ENCODE measurements at places on chromosomes 7 and 10. TPM values are rescaled to one million over a fixed set of nuclear protein-coding genes. Genes with fewer than 3 reads are reported as not detected.

DNA sequence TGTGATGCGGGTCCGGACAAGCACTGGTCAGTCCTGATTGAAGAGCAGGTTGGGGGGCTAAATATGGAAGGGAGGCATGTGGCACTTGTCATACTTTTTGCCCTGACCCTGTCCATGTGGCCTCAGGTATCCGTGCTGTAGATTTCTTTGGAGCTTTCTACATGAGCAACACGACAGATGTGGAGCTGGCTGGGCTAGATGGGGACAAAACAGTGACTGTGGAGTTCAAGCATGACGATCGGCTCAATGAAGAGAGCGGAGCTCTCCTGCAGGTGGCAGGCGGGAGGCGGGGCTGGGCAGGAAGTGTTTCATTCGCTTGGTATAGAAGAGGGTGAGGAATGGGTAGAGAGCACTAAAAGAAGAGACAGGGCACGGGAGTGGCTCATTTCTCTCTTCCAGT lies 13.0 kb upstream of the CHCHD1 start:
- peaks cover 36% of the 10 kb centered on the region for H3K4me1 ChIP-seq
- peaks cover 48% of the 10 kb centered on the region for H3K36me3 ChIP-seq
- peak overlapping the region; percentile 50 for H3K27ac ChIP-seq
- peak; percentile 68 for DNase-seq
- no peak overlapping the region for H3K4me3 ChIP-seq
- no peaks in the 10 kb centered on the region for H3K27me3 ChIP-seq

DNA sequence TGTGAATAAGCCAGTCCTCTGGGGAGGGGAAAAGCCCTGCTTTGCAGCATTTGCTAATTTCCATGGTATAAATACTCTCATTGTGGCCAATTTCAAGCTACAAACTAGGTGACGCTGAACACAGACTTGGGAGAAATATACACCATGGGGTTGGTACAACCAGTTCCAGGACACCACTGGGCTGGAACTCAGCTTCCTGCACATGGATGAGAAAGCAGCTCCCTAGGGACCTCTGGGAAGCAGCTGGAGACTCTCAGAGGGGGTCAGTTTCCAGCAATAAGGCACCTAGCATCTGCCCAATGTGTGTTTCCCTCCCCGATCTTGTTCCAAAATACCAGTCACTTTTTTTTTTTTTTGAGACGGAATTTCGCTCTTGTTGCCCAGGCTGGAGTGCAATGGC lies 56.8 kb upstream of the WDR11 start:
- no peak for DNase-seq
- H3K4me1 ChIP-seq: no peaks in the 10 kb centered on the region
- H3K27ac ChIP-seq: no peak overlapping the region
- H3K4me3 ChIP-seq: no peak overlapping the region
- no peaks in the 10 kb centered on the region for H3K36me3 ChIP-seq
- no peaks in the 10 kb centered on the region for H3K27me3 ChIP-seq

The KCND2 gene
- polyA plus RNA-seq: not detected

The SVIL gene
- 18.9 TPM for polyA plus RNA-seq

- no peak for DNase-seq
- peaks cover 19% of the 10 kb centered on the region for H3K36me3 ChIP-seq
- H3K4me3 ChIP-seq: peak overlapping the region; percentile 52
- H3K4me1 ChIP-seq: peaks cover 29% of the 10 kb centered on the region
- H3K27me3 ChIP-seq: no peaks in the 10 kb centered on the region
Observed at GRCh38 chr7:1160670-1161021, 650 bp upstream of the ZFAND2A start.

The TEX47 gene
- polyA plus RNA-seq: not detected

The TAS2R3 gene
- polyA plus RNA-seq: not detected

DNA sequence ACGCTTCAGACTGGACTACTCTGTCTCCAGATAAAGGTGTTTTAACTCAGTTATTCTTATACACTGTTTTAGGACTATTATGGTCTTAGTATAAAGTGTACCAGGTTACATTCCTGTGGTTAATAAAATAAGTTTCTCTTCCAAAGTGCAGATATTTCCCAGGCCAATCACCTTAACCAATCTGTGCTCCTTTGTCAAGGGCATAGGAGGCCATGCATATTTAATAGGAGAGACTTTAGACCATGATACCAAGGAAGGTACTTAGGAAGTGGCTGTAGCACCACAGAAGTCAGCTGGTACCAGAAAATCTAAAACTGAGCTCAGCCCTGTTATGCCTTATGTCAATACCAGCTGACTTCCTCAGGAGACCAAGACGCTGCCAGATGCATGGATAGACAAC lies 226.5 kb upstream of the TMEM72 start:
- H3K27me3 ChIP-seq: peaks cover 3% of the 10 kb centered on the region
- H3K27ac ChIP-seq: no peak overlapping the region
- no peaks in the 10 kb centered on the region for H3K4me1 ChIP-seq
- no peaks in the 10 kb centered on the region for H3K36me3 ChIP-seq

- DNase-seq: no peak
- H3K4me3 ChIP-seq: no peak overlapping the region
- no peaks in the 10 kb centered on the region for H3K36me3 ChIP-seq
- H3K4me1 ChIP-seq: no peaks in the 10 kb centered on the region
- H3K27me3 ChIP-seq: no peaks in the 10 kb centered on the region
Observed at GRCh38 chr7:142131439-142132185, 20.1 kb downstream of the MGAM2 start.

DNA sequence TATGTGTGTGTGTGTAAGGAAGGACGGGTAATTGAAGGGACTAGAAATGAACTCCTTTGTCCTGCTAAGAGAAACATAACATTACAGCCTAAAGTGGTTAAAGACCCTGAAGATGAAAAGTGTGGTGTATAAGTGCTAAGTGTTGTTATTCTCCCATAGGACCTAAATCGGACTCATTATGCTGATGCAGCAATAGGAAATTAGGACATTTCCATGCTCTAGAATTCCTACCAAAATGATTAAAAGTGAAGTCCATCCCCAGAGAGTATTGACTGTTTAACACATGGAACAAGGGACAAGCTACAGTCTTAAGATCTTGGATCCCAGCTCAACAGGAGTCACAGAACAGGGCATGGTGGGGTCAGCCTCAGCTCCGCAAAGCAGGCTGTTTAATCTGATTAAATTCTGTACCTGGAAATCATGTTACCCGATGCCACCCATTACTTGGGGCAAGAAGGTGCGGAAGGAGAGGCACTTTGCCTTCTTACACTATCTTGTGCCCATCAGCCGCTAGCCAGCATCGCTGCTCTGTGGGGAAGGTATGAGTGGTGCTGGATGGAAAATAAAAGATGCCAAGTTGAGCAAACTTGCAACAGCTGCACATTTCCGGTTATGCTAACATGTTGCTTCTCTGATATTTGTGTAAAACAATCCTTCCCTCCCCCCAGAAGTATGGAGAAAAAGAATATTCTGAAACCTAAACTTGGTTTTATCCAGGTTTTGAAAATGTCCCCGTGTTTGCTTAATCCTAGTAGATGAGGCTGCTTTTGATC lies 100.5 kb downstream of the CREB5 start:
- DNase-seq: no peak
- H3K27me3 ChIP-seq: no peaks in the 10 kb centered on the region
- H3K36me3 ChIP-seq: no peaks in the 10 kb centered on the region
- no peak overlapping the region for H3K4me3 ChIP-seq
- no peaks in the 10 kb centered on the region for H3K4me1 ChIP-seq

DNA sequence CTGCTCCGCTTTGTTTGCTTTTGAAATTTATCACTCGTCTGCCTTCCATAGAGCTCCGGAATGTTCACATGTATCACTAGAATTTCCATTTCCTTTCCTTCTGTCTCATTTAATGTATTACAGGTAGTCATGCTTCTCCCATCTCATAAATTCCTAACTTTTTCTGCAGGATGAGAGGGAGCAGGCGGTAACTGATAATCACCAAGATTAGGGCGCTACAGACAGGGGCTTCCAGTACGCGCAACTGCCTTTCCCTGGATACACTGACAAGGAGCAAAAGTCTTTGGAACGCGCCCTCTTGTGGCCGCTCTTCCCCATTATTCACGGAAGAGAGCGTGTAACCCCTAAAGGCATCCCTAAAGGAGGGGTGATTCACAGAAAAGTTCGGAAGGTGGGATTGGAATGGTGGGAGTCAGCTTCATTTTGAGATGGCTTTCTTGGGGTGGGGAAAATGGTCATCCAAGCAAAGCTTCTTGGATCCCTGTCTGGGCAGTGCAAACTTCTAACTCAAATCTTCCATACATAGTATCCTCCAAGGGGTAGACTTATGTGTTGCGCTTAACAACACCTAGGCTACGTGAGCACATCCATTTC lies 6.5 kb downstream of the INHBA start:
- DNase-seq: no peak
- no peaks in the 10 kb centered on the region for H3K36me3 ChIP-seq
- H3K4me1 ChIP-seq: no peaks in the 10 kb centered on the region
- H3K27ac ChIP-seq: no peak overlapping the region

The CYP3A7 gene
- polyA plus RNA-seq: not detected

- H3K36me3 ChIP-seq: no peaks in the 10 kb centered on the region
- no peak for DNase-seq
- no peak overlapping the region for H3K27ac ChIP-seq
Observed at GRCh38 chr7:28755255-28755654, 202.9 kb downstream of the TRIL start.

- H3K4me3 ChIP-seq: no peak overlapping the region
- no peaks in the 10 kb centered on the region for H3K4me1 ChIP-seq
- H3K36me3 ChIP-seq: no peaks in the 10 kb centered on the region
- H3K27ac ChIP-seq: no peak overlapping the region
- H3K27me3 ChIP-seq: no peaks in the 10 kb centered on the region
Observed at GRCh38 chr7:96612034-96612433, 97.6 kb downstream of the SEM1 start.

GRCh38 chr10:7412237-7412927 lies 1.5 kb upstream of the SFMBT2 start:
- H3K4me3 ChIP-seq: peak overlapping the region; percentile 83
- no peaks in the 10 kb centered on the region for H3K36me3 ChIP-seq
- H3K4me1 ChIP-seq: peaks cover 33% of the 10 kb centered on the region
- no peak overlapping the region for H3K27ac ChIP-seq
- H3K27me3 ChIP-seq: no peaks in the 10 kb centered on the region

The SFMBT2 gene
- 1.7 TPM for polyA plus RNA-seq

DNA sequence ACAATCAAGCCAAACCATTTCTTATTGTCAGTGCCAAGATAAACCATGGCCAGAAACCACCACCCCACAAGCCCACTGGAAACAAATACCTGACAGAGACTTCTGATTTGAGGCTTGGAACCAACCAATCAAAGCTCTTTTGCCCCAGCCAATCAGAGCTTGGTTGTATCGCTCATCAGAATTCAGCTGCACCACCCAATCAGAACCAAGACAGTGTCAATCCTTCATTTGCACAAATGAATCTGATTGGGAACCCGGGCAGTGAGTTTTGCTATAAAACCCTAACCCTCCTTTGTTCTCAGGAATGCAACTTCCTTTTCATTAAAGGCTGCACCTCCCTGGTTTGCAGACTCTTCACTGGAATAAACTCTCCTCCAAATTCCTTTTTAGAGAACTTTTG lies 87.4 kb downstream of the ELAPOR2 start:
- DNase-seq: no peak
- no peaks in the 10 kb centered on the region for H3K4me1 ChIP-seq
- no peaks in the 10 kb centered on the region for H3K36me3 ChIP-seq
- H3K27me3 ChIP-seq: no peaks in the 10 kb centered on the region
- H3K27ac ChIP-seq: no peak overlapping the region

The TMEM26 gene
- polyA plus RNA-seq: not detected

- H3K36me3 ChIP-seq: no peaks in the 10 kb centered on the region
- H3K27me3 ChIP-seq: no peaks in the 10 kb centered on the region
- no peak for DNase-seq
Observed at GRCh38 chr7:40604601-40605438, 470.0 kb downstream of the SUGCT start.

The ETV1 gene
- polyA plus RNA-seq: not detected

GRCh38 chr7:143322760-143323633 lies 7.1 kb downstream of the CLCN1 start:
- H3K36me3 ChIP-seq: no peaks in the 10 kb centered on the region
- no peaks in the 10 kb centered on the region for H3K27me3 ChIP-seq
- H3K27ac ChIP-seq: no peak overlapping the region
- DNase-seq: no peak
- H3K4me3 ChIP-seq: no peak overlapping the region

GRCh38 chr7:112646783-112647182 lies 143.4 kb downstream of the TMEM168 start:
- no peaks in the 10 kb centered on the region for H3K4me1 ChIP-seq
- no peak overlapping the region for H3K27ac ChIP-seq
- H3K36me3 ChIP-seq: no peaks in the 10 kb centered on the region
- H3K4me3 ChIP-seq: no peak overlapping the region
- DNase-seq: no peak
- no peaks in the 10 kb centered on the region for H3K27me3 ChIP-seq

DNA sequence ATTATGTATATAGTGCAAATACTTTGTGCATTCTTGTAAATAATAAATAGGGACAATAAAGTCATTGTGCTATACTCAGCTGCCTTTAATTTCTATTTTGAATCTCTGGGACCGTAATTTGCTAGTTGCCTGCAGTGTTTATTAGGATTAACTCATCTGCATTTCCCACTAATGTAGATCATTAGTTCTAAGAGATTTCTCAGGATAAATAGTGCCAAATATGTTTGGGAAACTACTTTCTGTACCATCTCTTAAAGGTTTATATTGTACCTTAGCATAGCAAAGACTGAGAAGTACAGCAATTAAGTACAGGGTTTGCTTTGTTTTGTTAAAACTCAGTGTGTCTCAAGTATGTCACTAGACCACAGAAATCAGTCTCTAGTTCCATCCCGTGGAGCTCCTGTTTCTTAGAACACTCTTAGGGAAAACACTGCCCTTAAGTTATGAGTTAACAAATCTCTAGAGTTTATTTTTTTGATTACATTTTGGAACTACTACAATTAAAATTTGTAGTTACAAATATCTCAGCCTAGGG lies 26.0 kb downstream of the ADD3 start:
- H3K27me3 ChIP-seq: no peaks in the 10 kb centered on the region
- DNase-seq: no peak
- no peaks in the 10 kb centered on the region for H3K36me3 ChIP-seq
- H3K27ac ChIP-seq: no peak overlapping the region

DNA sequence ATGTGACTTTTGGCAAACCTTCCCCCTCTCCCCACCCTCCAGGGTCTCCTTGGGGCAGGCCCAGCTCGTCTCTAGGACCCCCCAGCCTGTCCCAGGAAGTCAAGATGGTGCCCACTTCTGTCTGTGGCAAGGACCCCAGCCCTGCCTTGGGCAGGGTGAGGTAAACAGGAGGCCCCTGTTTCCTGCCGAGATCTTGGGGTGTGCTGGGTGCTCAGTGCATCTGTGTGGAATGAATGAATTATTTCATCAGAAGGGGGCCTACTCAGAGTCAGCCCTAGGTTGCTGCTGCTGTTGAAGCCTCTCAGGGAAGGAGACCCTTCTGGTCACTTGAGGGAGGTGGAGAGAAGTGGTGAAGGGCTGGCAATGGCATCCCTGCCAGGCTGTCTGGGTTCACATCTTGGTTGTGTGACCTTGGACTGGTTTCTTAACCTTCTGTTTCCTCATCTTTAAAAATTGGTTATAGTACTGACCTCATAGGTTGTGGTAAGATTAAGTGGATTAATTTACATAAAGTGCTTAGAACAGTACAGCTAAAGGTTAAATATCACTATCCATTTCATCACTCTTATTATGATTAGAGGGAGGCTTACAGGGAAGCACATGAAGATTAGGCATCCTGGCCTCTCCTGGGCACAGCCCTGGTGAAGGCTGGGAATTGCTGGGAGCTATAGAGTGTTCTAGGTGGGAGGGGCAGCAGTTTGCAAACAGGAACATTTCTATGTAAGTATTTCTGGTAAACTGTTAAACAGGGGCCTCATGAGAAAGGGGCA lies 67.7 kb downstream of the ZMIZ1 start:
- peaks cover 38% of the 10 kb centered on the region for H3K4me1 ChIP-seq
- H3K27me3 ChIP-seq: no peaks in the 10 kb centered on the region
- no peak for DNase-seq
- no peaks in the 10 kb centered on the region for H3K36me3 ChIP-seq
- H3K4me3 ChIP-seq: no peak overlapping the region
- no peak overlapping the region for H3K27ac ChIP-seq
